T-helper 2 cell (primary cell): ENCODE measurements at places on chromosomes 5 and 9.

GRCh38 chr5:1824903-1825841 lies 24.0 kb downstream of the NDUFS6 start:
- no peak for DNase-seq

GRCh38 chr9:8880060-8880459 lies 1080.5 kb upstream of the DMAC1 start:
- no peak for DNase-seq

DNA sequence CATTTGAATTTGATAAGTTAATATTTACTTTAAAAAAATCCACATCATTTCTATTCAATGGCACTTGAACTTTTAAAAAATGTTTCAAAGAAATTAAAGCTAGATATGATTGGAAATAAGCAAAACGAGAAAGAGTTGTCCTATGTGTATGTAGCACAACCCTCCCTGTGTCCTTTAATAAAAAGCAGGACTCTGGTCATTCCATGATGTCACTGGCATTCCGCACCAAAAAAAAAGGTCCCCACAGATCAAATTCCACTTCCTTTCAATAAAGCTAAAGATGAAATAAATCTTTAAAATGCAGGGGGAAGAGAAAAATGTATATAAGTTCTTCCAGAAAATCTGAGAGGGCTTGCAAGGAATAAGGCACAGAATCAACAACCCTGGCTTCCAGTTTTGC lies 103.8 kb downstream of the EFNA5 start:
- no peak for DNase-seq

GRCh38 chr5:56480705-56481427 lies 247.7 kb upstream of the ANKRD55 start:
- peak; percentile 50 for DNase-seq

- DNase-seq, result no peak
Measured at GRCh38 chr9:120923620-120924328, 2.8 kb downstream of the TRAF1 start.

DNA sequence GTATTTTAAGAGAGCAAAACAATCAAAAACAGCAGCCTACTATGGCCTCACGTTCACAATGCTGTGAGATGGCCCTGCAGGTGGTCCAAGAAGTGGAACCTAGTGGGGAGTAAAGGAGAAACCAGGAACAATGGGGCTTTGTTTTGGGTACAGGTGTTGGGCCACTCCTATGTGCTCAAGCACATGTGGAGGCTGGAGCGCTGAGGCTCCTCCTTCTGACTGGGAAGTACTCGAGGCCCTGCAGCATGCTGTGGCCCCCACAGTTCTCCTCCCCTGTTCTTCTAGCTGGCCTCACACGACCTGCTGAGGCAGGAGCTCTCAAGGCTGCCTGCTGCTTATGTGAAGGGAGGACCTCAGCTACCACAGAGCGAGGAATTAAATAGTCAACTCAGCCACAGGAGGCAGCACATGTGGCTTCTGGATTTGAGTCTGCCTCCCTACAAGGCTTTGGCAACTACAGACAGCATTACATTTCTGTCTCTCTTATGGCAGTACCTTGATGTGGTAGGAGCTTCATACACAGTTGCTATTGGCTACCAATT lies 482.3 kb downstream of the SPOCK1 start:
- no peak for DNase-seq

DNA sequence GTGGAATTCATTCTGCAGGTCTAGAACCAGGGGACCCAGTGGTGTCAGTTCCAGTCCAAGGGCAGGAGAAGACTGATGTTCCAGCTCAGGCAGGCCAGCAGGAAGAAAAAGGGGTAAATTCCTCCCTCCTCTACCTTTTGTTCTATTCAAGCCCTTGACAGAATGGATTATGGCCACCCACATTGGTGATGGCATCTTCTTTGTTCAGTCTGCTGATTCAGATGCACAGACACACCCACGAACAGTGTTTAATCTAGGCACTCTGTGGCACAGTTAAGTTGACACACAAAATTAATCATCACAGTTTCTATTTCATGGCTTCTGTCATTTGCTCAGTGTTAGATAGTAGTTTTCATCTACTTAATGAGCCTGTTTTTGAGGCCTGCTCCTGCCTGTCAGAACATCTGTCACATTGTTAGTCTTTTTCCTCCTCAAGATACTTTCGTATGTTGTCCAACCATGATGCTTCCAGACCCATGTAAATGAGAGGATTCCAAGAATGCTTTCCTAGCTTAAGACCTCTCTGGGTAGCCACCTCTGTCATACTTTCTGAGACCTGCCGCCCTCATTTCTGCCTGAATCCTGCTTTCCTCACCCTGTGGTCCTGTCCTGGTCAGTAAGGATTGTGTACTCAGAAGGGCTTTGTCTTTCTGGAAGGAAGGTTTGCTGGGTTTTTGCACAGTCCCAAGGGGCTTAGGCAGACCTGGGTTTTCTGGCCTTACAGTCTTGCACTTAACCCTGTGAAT lies 72.5 kb downstream of the SPIN1 start:
- DNase-seq, result no peak

GRCh38 chr9:128068386-128069205 lies 564 bp downstream of the SLC25A25 start:
- DNase-seq, result no peak

DNA sequence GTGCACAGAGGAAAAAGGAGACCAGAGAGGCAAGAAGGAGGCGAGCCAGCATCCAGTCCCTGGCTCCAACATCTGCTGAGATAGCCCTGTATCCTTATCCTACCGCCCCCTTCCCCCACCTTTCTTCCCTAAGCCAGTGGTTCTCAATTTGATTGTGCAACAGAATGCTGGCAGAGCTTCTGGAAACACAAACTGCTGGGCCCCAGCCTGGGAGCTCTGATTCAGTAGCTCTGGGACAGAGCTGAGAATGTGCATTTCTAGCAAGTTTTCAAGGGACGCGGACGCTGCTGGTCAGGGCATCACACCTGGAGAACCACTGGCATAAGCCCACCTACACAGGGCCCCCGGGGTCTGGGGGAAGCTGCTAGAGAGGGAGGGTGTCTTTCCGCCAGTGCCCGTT lies 21.1 kb downstream of the AK8 start:
- no peak for DNase-seq

DNA sequence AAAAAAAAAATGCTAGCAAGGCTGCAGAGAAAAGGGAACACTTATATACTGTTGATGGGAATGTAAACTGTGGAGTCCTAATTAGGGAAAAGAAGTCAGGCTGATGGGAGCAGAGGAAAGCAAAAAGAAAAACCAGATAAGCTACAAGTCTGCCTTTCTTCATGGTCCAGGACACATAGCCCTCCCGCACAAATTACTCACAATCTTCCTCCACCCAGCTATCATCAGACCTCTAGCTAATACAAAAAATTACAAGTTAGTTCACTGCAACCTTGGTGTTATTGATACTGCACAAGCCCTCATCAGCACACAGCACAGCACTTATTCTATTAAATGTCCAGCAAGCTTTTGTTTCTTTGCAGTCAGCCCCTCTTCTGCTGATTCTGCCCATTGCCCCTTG lies 186.0 kb upstream of the ADRA1B start:
- DNase-seq, result no peak

DNA sequence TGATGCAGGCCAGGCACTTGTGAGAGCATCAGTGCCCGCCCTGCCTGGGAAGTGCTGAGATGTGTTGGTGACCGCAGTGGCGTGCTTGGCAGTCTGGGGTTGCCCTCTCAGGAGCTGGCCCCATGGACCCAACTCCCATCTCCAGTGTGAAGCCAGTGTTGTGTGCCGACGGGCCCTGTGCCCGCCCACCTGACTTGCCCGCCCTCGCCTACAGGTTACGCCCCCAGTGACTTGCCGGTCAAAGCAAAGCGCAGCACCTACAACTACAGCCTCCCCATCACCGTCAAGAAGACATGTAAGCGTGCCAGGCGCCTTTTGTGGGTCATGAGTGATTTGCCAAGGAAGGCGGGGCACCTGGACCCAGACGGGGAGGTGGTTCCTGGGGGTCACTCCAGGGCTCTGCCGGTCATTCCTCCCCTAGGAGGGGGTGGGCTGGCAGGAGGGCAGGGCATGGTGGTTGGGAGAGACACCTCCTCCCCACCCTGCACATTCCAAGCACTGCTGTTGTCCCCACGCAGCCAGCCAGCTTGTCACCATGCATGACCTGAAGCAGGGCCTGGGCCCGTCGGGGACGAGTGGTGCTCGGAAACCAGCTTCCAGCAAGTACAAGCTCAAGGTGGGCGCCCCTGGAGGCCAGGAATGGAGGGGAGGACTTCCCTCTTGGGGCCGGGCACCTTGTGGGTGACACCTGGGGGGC lies 7.4 kb upstream of the CEL start:
- no peak for DNase-seq

GRCh38 chr9:87973730-87974292 lies 522 bp downstream of the CDK20 start:
- no peak for DNase-seq

- DNase-seq, result no peak
Measured at GRCh38 chr5:59587489-59588337, 305.8 kb downstream of the PDE4D start.

DNA sequence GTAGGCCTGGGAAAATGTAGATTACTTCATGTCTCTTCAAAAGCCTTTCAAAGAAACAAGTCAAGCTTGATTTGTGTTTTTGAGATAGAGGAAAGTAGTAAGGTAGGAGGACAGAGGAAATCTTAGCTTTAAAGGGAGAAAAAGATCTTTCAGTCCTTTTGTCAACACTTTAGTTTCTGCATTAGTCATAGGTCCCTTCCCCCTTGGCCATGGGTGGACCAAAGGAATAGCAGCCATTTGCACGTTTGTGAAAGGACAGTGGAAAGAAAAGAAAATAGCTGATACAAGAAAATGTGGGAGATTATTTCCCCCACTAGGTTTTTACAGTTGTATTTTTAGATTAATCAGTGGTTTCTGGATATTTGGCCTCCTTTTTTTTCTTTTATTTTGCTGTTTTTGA lies 121.9 kb upstream of the GRHPR start:
- no peak for DNase-seq

GRCh38 chr5:15452781-15453180 lies 47.2 kb upstream of the FBXL7 start:
- DNase-seq, result no peak

- DNase-seq, result no peak
Measured at GRCh38 chr9:6827439-6828145, 69.8 kb downstream of the KDM4C start.

DNA sequence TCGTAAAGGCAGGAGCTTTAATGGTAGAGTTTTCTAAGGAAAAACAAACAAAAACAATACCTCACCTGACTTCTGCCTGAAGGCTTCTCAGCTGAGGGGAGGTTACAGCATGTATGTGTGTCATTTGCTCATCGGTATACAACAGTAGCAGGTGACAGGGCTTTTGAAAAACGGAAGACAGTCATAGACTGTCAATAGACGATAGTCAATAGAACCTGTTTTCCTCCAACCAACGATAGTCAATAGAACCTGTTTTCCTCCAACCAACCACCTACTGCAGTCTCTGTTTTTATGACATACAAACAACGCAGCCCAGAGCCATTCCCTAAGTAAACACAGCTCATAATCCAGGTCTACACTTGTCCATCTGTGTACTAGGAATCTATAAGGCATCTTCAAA lies 74.6 kb downstream of the RETREG1 start:
- no peak for DNase-seq

GRCh38 chr5:5781335-5781734 lies 358.9 kb downstream of the ICE1 start:
- DNase-seq, result no peak

GRCh38 chr5:83844449-83845068 lies 123.9 kb upstream of the HAPLN1 start:
- DNase-seq, result no peak
